ENCODE measurements at places on chromosomes 4 and X.

GRCh38 chr4:59341506-59341905 lies 1858.6 kb upstream of the ADGRL3 start:
- no peak for DNase-seq

- DNase-seq, result no peak
These were observed 14.5 kb downstream of the L1CAM start for GRCh38 chrX:153871451-153871850.

- DNase-seq, result no peak
These were observed 327.1 kb upstream of the NWD2 start for GRCh38 chr4:36917413-36917812.

GRCh38 chrX:57951666-57952319 lies 41.5 kb upstream of the ZXDA start:
- no peak for DNase-seq

Data from ELR (cell line).